Neural crest cell (in vitro differentiated cells): ENCODE measurements at places on chromosomes 2 and 18.
A peak's percentile ranks its signal among the peaks of the same experiment; 100 is the strongest.

GRCh38 chr18:25345081-25345866, 6.7 kb downstream of the ZNF521 start:
- DNase-seq = no peak

DNA sequence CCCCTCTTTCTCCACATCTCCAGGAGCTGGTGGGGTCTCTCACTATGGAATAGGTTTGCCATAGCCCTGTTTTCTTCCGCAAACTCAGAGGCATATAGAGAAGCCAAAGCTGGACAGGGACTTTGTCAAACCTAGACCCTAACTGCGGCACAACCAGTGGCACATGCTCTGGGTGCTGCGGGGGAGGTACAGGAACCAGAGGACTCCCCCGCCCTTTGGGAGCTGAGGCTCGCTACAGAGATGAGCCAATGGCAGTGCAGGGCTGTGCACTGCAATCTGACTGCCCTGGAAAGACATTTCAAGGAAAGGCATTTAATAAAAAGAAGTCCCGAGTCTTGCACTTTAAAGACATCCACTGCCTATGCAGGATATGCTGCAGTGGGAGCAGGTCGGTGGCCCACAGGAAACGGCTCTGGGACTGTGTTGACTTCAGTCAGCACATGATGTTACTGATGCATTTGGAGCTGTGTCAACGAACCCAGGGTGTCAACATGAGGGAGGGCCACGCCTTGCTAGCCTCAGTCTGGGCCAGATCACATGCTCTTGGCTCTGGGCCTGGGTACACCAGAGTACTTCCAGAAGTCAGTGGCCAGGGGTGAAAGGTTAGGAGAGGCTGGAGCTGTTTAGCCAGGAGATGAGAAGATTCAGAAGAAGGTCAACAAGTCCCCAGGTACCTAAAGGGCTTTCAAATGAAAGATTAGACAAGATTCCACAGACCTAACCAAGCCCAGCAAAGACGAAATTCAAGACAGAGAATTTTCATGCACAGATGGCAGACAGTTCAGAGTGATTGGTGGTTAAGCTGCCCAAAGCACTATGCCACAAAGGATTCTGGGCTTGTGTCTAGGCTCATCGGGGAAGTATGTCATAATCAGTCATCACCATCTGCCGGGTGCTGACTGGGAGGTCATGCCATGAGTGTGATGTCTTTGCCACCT, 8.2 kb downstream of the SLC35F6 start:
- DNase-seq = no peak

DNA sequence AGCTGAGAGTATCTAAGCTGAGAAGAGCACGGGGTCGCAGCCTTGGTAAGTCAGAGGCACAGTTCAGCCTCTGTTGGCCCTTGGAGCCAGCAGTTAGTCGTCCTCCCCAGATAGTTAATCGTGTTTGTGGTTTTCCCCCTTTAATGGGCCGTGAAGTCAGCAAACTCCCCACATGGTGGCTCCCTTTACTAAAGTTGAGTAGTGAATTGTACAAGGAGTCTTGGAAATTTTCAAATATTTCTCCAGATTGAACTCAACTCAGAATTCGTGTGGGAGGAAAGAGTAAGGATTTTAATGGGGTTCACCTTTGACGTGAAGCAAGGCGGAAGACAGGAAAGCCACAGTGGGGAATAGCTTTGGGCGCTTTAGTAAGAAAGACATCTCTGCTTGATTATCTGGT, 2.4 kb upstream of the ADCYAP1 start:
- no peak for DNase-seq

DNA sequence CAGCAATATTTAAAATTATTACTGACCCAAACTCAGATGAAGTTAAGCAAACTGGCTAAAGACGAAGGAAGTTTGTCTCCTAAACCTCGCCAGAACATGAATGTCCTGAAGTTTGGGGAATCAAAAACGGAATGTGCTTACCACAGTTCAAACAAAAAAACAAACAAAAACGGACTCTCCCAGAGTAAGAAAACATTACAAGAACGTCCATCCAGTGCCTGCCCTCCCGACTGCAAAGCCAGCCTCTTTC, 1.1 kb downstream of the KANSL1L start:
- DNase-seq = no peak

- no peak for DNase-seq
Observed at GRCh38 chr2:234165421-234165820, 114.9 kb downstream of the SPP2 start.

- no peak for DNase-seq
Observed at GRCh38 chr2:196783431-196784094, 15.9 kb downstream of the GTF3C3 start.

DNA sequence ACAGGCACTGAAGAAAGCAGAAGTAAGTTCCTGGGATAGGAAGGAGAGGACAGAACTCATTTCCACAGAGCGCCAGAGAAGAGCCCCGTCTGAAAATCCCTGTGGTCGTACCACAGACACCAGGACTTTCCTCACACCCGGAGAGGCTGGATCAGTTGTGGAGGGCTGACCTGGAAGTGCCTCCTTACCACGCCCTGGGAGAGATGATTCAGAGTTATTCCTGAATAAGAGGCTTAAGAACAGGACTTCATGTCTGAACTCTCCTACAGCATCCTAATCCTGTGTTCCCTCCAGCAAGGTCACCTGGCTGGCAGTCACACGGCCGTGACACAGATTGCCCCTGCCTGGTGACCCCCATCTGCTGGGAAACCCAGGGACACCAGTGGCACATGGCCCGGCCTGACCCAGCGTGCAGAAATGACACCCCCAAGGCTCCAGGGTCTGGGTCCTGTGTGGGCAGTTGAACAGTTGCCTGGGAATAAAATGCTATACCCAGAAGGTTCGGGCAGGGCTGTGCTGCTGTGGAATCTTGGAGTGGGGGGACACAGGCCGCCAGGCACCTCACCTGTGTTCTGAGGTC, 105.9 kb downstream of the PXDN start:
- no peak for DNase-seq

DNA sequence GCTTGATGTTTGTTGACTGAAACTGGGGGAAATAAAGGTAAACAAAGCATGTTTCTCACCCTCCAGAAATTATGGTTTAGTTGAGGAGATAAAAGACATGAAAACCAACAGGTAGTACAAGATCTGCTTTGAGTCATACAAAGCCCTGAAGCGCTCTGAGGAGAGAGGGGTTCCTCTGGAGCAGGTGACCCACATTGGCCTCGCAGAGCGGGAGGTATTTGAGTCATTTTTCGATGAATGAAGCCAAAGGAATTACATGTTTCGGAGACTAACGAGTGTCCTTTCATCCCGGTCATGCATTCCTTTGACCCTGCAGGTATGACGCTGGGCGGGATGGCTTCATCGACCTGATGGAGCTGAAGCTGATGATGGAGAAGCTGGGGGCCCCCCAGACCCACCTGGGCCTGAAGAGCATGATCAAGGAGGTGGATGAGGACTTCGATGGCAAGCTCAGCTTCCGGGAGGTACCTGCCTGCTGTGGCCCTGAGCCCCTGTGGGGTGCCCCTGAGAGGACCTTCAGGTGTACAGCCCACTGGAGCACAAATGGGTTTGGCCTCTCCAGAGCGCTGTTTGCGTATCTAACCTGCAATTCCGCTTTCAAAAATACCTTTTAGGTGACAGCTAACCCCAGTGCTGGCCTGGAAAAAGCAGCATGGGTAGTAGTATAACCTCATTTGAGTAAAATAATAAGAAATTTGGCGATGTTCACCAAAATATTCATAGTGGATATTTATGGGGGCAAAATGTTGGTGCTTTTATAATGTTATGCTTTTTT, 29.3 kb downstream of the EFHD1 start:
- DNase-seq = no peak

GRCh38 chr2:202035089-202035940, 1.7 kb downstream of the FZD7 start:
- peak; percentile 67 for DNase-seq

DNA sequence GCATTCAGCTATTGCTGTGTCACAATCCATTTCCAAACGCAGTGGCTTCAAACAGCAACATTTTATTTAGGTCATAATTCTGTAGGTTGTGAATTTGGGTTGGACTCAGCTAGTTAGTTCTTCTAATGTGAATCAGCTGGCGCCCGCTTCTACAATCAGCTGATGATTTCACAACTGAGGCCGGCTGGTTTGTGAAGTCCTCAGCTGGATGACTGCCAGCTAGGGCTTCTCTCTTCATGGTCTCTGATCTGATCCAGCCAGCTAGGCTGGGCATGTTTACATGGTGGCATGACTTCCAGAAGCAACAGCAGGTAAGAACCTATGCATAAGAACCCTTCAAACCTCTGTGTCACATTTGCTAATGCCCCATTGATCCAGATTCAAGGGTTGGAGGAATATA, 172.0 kb downstream of the SLC4A10 start:
- DNase-seq = no peak

DNA sequence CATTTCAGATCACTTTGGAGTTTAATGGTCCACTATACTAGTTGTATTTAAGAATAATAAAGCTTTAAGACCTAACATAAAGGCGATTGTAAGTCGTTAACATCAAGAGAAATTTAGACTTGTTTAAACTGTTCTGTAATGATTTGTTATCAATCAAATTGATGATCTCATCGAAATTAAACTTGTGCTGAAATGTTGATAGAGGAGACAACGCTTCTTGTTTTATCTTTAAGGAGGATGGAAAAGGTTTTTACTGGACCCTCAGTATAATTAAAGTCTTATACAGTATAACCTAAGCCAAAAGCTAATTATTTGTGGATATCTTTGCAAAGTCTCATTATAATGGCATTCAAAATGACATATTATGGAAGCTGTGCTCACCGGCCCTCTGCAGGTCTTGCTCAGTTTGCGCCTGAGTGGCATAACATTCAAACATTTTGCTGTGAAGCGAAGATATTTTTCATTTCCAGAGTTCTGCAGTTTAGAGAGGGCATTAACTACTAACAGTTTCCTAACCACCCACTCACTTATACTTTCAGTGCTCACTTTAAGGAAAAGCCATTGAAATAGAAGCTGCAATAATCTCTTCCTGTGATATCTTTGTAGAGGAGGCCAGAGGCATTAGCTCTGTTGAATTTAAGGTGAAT, 1.4 kb upstream of the SERTAD2 start:
- DNase-seq = no peak

DNA sequence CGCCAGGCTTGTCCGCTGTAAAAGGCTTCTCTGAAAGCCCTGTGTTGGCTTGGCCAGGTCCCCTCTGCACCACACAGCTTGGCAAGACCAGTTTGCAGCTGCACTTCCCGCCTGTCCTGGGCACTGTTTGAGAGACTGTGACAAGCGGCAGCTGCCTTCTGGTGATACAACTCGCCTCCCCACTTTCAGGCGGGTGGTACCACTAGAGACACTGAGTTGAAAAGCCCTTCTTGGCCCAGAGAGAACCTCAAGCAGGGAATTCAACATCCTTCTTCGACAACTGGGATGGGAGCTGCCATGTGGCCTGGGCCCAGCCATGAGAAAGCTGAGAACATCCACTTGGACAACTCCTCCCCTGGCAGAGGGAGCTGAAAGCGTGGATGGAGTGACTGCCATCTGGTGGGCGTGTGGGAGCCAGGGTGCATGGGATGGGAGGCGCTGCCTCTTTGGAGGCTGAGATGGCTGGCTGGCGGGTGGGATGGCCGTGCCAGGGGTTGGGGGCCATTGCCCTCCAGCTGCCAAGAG, 125.5 kb upstream of the REV1 start:
- DNase-seq = no peak

- DNase-seq = no peak
Observed at GRCh38 chr2:164625378-164625971, 4.2 kb upstream of the GRB14 start.

GRCh38 chr2:10271509-10271908, 31.2 kb upstream of the HPCAL1 start:
- DNase-seq = no peak

DNA sequence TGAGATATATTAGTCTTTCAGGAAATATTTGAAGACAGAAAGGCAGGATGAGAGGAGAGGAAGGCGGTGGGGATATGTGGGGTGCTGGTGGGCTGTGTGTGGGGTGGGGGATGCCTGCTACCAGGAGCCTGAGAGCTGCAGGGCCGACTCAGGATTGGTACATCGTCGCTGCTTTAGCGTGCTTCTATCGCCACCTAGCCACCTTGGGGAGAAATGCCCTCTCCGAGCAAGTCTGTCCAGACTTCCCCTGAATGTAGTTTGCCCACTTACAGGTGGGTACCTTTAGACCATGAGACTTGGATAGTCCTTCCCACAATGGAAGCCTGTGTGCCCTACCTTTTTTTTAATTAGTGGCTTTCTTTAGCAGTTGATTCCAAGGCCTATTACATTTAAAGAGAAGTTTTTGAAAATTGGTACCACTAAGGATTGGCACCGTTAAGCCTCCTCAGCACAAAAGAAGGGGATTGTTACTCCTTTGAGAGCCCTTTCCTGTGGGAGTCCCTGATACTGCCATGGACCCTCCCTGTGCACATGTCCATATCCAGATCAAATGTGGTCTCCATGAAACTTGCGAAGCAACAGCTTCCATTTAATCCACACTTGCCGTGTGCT, 114.1 kb upstream of the NDUFV2 start:
- DNase-seq = peak; percentile 58

GRCh38 chr18:76524477-76524876, 29.4 kb upstream of the ZNF516 start:
- DNase-seq = no peak

DNA sequence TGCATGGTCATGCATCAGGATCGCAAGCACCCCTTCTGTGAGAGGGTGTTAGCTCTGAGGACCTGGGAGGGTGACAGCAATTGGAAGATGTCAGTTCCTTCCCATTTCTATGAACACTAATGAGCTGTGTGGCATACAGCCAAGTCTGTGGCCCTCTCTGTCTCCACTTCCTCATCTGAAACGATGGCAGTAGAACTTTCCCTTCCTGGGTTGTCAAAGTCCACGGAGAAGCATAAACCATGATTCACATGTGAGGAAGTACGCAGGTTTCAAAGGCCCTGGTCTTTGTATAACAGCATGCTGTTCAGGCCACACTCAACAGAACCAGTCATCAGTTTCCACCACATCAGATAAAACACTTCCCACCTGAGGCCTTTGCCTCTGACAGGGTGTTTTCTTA, 167.4 kb upstream of the RAB6C start:
- no peak for DNase-seq
